ENCODE measurements at places on chromosomes 1 and 21. TPM values are rescaled to one million over a fixed set of nuclear protein-coding genes. Genes with fewer than 3 reads are reported as not detected.

The CCDC30 gene
- total RNA-seq = 1.2 TPM

The FTCD gene
- total RNA-seq = 1.2 TPM

The FAM43B gene
- total RNA-seq = 3.6 TPM

The S100A3 gene
- not detected for total RNA-seq

The SLC1A7 gene
- 0.99 TPM for total RNA-seq

The PWP2 gene
- 10.8 TPM for total RNA-seq

The S100A2 gene
- 0.71 TPM for total RNA-seq

The CGN gene
- 0.42 TPM for total RNA-seq

The PDPN gene
- 23.6 TPM for total RNA-seq

The FAM167B gene
- 6.7 TPM for total RNA-seq

The RGS5 gene
- 455 TPM for total RNA-seq

The FCRL1 gene
- not detected for total RNA-seq

The GPA33 gene
- 0.57 TPM for total RNA-seq

The TSPAN1 gene
- total RNA-seq = 0.83 TPM

The CD1D gene
- total RNA-seq = 1.3 TPM

The DIRAS3 gene
- 1.7 TPM for total RNA-seq

The TNFRSF14 gene
- total RNA-seq = 26.2 TPM

The BTBD19 gene
- 2.7 TPM for total RNA-seq

The CLCA4 gene
- 1.7 TPM for total RNA-seq

The OR10Z1 gene
- total RNA-seq = not detected

The MFAP2 gene
- total RNA-seq = 5.4 TPM

The GSTM5 gene
- 4.2 TPM for total RNA-seq

The PSMA5 gene
- total RNA-seq = 25.0 TPM

The VWA5B1 gene
- total RNA-seq = not detected

The RSBN1 gene
- total RNA-seq = 20.2 TPM

The GJB4 gene
- total RNA-seq = not detected

The S100A7 gene
- not detected for total RNA-seq

The HRNR gene
- total RNA-seq = not detected

The KCNK1 gene
- total RNA-seq = 1.6 TPM

The ASCL5 gene
- not detected for total RNA-seq

The MIXL1 gene
- total RNA-seq = not detected

The GPR37L1 gene
- total RNA-seq = not detected

The REN gene
- not detected for total RNA-seq

The LDLRAD1 gene
- total RNA-seq = not detected

The LPGAT1 gene
- total RNA-seq = 54.2 TPM

The TTC39A gene
- 2.5 TPM for total RNA-seq

The C4BPA gene
- total RNA-seq = under 0.01 TPM

The HSD3B1 gene
- total RNA-seq = not detected

The UBE4B gene
- 110 TPM for total RNA-seq

The TMED5 gene
- 72.6 TPM for total RNA-seq

The FCGR3A gene
- total RNA-seq = 7.6 TPM

The PRKCZ gene
- total RNA-seq = 5.4 TPM
